Lung microvascular endothelial cell (primary cell): ENCODE measurements at places on chromosomes 16 and 17.

DNA sequence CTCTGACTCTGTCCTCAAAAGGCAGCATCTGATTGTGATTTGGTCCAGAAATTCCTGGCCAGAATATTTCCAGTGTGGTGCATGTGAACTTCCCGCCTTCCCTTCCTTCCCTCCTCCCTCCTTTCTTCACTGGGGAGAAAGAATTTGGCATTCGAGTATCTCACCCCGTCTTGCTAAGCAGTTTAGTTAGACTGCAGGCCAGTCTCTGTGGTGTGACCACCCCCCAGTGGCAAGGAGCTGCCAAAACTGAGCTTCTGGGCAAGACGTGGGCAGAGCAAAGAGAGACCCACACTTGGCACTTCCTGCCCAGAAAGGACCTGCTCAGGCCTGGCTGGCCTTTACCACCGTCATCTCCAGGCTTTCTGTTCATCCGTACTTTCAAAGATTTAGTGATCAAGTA lies 36.4 kb downstream of the SNX20 start:
- no peak for DNase-seq

- no peak for DNase-seq
These were observed 610 bp upstream of the PEX12 start for GRCh38 chr17:35578929-35579432.

DNA sequence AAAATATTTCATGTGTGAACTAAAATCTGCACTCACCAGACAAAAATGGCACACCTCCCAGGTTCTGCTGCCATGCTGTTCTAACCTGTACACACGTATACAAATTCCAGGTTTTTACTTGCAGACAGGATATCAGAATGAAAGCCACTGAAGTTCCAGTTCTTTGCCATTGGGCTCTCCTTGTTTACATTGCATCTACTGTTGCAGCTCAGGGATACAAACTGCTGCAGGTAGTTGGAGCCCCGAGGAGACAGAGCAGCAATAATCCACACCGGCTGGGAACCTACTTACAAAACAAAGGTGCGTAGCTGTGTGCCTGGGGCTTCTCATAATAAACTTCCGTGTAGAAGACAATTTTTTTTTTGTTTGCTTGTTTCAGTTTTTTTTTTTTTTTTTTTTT lies 59.6 kb downstream of the HAPSTR1 start:
- no peak for DNase-seq

- DNase-seq: no peak
These were observed 12.6 kb downstream of the SLC5A10 start for GRCh38 chr17:18964550-18964949.

DNA sequence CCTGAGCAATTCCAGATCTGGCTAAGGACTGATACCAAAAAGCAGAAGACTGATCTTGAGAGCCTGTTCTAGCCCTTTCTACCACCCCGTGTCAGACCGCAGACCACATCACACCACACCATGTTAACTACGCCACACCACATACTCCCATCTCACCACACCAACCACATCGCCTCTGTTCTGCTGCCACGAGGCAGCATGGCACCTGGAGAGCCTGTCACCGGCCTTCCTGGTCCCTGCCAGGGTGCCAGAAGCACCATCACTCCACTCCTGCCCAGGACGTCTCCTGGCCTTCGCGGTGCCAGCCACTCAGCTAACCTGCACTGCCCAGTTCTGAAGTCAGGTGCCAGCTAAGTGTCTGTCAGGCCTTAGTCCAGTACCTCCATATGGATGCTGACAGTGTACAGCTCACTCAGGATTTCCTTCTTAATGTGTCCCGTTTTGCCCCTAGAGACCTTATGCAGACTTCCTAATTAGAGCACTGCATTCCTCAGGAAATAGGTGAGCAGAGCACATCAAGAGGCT lies 37.2 kb upstream of the BCAR1 start:
- DNase-seq: peak; percentile 25

DNA sequence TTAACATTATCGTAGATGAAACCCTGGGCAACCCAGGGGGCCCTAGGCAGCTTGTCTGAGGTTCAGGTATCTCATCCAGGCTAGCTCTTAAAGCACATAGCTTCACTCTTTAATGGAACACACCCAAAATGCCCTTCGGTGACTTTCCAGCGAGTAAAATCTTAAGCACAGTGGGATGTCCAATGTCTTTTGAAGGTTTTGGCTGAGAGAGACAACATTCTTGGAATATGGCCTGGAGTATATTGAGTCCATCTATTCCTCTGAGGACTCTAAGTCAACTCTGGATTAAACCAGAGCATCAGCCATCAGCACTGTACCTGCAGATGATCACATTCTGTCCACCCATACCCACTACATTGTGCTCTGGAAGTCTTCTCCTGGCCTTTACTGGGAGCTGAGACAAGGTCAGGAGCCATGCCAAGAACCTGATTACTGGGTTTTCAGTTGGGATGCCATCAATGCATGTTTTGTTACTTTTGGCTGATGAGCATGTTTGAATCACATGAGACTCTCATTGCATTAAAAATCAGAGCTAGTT lies 63.4 kb upstream of the CDH11 start:
- no peak for DNase-seq

DNA sequence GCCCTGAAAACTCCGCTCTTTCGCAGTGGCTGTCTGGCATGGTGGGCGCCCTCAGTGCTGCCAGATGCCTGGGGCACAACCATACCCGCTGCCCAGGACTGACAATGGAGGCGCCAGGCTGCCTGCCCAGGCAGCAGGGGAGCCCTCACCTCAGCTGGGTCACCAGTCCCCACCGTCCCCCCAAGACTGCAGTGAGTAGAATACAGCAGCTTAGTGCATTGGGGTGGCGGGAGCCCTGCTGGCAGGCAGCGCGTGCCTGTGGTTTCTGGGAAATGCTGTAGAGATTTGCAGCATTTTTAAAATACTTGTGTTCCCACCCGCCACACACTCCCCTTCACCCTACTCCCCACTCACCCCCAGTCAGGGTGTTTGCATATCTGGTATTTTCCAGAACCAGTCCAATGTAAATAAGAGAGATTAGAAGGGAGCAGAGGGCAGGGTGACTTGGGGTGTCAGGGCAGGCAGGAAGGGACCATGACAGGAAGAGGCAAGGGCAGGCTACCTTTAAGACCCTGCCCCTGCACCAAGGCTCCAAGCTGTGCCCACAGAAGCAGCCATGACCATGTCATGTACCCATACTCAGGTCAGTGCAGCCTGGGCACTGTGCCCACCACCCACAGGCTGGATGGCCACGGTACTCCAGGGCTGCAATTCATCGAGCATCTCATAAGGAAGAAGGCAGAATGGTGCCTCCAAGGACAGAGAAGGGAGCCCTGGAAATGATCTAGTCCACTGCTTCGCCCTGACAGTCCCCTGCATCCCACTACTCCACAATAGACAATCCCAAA lies 21.5 kb downstream of the MYO18A start:
- DNase-seq: no peak

DNA sequence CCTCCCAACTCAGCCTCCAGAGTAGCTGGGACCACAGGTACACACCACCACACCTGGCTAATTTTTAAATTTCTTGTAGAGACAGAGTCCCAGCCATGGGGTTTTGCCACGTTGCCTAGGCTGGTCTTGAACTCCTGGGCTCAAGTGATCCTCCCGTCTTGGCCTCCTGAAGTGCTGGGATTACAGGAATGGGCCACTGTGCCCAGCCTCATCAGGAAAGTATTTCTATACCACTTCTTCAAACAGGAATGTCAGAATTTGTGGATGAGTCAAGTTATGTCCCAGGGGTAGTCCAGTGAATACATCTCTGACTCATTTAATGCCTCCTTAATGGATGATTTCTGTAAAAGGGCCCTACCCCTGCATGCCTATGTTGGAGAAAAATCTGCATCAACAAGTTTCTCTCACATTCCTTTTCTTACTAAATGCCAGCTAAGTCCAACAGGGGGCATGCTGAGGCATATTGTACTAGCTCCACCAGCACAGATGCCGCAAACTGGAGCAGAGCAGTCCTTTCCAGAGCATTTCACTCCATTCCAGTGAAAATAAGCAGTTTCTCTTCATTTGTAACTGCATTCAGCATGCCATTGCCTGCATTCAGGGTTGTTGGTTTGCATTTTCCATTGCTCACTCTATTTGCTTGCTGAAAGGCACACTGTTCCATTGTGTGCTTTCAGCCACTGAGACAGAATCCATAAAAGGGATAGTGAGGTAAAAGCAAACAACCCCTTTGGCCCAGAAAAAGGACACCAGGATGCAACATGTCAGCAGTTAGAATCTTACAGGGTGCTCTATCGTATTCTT lies 5.3 kb upstream of the CAVIN1 start:
- peak; percentile 89 for DNase-seq

GRCh38 chr16:75745242-75745641 lies 19.0 kb upstream of the CPHXL start:
- no peak for DNase-seq

DNA sequence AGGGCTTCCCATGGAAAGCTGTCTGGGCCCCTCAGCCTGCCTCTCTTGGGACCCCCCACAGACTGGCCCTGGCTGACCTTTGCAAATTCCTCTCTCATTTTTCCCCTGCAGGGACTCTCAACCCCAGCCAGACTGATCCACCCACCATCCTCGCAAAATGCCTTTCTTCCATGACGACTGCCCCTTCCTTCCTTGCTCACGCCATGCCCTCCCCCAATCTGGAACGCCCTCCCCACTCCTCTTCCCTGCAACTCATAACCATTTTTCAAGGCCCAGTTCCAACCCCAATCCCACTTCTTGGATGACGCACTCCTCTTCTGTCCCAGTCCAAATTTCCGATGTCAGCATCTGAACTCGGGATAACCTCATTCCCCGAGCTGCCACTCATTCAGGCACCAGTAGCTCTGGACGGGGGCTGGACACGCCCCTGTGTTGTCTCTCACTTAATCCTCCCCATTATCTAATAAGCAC lies 1.3 kb upstream of the DNAI2 start:
- DNase-seq: no peak

DNA sequence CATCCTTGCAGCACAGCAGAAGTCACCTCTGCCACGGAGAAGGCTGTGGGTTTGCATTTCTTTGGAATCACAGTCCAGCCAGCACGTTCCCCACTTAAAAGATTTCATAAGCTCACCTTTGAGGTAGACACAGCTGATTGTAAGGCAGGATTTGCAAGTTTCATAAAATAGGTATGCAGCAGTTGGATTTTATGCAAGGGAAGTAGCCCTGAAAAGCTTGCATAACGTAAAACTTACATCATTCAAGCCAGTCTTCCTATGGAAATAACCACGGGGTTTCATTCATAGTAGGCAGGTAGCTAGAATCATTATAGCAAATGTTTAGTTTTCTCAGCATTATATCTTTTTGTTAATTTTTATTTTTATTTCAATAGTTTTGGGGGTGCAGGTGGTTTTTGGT lies 49.8 kb upstream of the ARHGAP44 start:
- DNase-seq: no peak

- DNase-seq: no peak
These were observed 9.8 kb upstream of the SLC6A2 start for GRCh38 chr16:55645986-55646385.

GRCh38 chr17:82863941-82864712 lies 24.3 kb upstream of the ZNF750 start:
- no peak for DNase-seq

- no peak for DNase-seq
These were observed 42.3 kb downstream of the MAPT start for GRCh38 chr17:45936610-45937009.

GRCh38 chr17:41624208-41625101 lies at the start of gene KRT17:
Gene KRT17 (minus strand): TSS chr17:41624575. CDS start chr17:41624509, 66 bp downstream.
- DNase-seq: no peak

GRCh38 chr16:68273896-68274295 lies 9.6 kb downstream of the SLC7A6 start:
- DNase-seq: no peak

- DNase-seq: peak; percentile 34
These were observed 21.9 kb upstream of the SSTR2 start for GRCh38 chr17:73142872-73143381.

GRCh38 chr16:11634312-11634711 lies 33.9 kb upstream of the SNN start:
- DNase-seq: no peak

DNA sequence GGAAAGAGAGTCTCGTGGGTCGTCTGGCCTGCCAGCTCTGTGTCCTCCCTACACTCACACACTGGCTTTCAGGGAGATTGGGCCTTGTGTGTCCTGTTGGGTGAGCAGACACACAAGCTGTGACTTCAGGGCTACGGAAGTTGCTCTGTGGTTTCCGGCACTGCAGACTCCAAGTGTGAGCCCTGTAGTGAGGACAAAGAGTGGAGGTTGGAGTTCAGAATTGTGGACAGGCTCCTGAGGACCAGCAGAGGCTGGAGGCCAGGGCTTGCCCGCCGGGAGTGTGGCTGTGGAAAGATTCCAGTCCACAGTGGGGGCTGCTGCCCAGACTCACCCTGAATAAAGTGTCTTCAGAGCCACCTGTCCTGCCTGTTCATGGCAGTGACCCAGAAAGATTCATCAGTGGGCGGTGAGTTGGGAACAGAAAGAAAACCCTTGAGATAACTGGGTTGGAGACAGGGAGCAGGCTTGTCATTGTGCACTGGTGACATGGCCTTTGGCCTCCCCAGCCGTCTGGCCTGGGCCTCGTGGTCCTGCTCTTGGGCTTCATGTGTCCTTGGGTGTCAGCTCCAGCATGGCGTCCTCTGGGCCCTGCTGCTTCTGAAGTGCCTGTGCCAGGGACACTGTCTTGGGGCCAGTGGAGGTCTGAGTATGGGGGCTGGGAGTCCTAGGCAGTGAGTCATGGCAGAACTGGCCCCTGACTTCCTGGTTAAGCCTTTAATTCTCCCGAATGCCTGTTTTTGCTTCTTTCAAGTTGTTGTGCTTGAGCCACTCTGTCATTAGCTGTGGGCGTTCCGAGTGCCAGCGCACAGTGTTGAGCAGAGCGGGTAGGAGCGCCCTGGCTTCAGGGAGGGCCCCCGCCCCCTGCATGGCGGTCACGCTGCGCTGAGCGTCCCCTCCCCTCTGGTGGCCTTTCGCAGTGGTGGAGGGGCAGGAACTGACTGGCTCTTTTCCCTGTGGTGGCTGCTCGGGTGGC lies 19.9 kb upstream of the ZNF750 start:
- DNase-seq: peak; percentile 26

DNA sequence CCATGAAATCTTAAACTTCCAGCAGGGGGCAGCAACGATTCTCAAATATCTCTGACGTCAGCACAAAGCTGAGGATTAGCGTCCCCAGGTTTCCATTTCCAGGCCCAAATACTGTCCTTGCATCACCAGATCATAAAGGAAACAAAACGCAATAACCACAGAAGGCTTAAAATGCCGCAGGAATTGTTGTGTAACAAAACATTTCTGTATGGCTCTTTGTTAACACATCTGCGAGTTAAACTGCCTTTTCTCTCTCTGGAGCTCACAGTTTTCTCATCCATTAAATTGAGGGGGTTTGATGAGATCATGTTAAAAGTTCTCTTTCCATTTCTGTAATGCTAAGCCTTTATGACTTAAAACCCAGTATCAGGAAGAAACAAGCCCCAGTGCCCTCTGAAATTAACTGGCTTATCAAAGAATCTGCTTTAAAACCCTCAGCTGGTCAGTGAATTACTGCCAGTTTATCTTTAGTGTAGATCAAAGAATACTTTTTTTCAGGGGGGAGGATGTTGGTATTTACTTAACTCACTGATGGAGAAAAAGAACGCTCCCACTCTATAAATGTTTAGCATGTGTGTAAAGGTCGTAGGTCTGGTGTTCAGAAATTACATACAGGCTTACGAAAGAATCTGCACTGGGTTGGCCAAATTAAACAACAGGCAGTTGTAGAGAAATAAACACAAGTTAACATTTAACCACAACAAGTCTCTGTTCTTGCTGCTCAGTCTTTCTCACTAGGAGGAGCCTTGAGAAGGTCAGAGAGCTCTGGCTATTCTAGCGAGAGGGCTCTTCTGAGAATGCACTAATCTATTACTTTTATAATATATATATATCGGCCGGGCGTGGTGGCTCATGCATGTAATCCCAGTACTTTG lies 10.6 kb upstream of the TERF2 start:
- peak; percentile 95 for DNase-seq

GRCh38 chr17:62757500-62757951 lies 50.6 kb downstream of the MARCHF10 start:
- no peak for DNase-seq

- no peak for DNase-seq
These were observed 84.6 kb downstream of the NT5M start for GRCh38 chr17:17387498-17388362.
